Esophagus mucosa (tissue), 1 donor: ENCODE measurements at places on chromosomes 12 and 14. TPM values are rescaled to one million over a fixed set of nuclear protein-coding genes. Genes with fewer than 3 reads are reported as not detected.
A peak's percentile ranks its signal among the peaks of the same experiment; 100 is the strongest.

- no peak for ATAC-seq
Measured at GRCh38 chr12:41473441-41473840, 285.3 kb downstream of the PDZRN4 start.

DNA sequence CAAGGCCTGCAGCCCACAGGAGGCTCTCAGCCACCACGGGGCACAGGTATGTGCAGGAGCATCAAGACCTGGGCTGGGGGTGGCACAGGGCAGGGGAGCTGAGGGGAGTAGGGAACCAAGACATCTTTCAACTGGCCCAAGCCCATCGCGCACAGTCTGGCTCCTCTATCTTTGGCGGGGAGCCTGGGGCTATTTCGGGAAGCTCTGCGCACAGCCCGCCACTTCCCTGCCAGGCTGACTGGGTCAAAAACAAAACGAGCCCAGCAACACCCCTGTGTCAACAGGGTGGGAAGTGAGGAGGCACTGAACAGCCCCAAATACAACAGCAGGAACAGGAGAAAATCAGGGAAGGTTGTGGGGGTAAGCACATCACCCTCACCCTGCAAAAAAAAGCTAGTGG lies 83.9 kb downstream of the ARL6IP4 start:
- no peak for ATAC-seq

CNTN1 gene
- 9.8 TPM for total RNA-seq

- no peak for ATAC-seq
Measured at GRCh38 chr12:105219261-105220028, 16.5 kb downstream of the APPL2 start.

DNA sequence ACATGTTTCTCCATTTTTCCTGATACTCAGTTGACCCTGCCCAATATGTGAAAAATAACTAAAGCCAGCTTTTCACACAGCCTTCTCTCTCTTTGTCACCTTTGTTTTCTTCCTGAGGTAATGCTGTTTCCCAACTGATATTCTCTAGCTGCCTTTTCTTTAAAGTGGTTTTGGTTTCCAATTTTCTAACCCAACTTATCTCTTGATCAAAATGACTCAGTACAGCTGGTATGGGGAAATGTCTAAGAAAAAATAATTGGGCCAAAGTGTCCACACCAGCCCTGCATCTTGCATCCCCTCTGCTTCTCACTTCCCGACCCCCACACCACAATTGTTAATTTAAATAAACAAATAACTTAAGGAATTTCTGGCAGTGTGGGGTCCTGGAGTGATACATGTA lies 193.8 kb downstream of the SYT1 start:
- ATAC-seq: no peak

DNA sequence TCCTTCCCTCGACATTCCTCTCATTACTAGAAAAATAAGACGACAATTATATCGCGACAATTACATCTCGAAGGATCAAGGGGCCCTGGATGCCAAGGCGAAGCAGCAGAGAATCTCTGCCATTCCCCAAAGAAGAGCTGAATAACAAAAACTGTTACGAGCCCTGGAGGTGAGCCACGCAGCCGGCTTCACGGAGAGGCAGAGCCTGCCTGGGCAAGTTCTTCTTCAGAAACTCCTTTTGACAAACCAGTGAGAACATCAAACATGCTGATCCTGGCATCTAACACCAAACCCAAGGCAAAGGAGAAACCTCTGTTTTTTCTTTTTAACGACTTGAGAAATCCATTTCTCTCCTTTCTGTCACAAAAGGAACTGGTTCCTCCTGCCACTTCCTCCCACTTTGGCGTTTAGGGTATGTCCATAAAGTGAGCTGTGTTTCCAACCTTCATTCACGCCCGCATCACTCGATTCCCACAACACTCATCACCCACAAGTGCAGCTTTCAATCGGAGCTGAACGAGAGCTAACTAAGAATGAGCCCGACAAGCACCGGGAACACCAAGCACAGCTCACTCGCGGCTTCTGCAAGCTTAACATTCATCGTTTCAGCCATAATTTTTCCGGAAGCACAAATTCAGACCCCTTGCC lies 21.5 kb downstream of the CCDC88C start:
- peak; percentile 46 for ATAC-seq

- no peak for ATAC-seq
Measured at GRCh38 chr12:52551216-52551865, 1.6 kb downstream of the KRT71 start.

SOAT2 gene
- total RNA-seq: not detected

- no peak for ATAC-seq
Measured at GRCh38 chr14:92493492-92493891, 20.1 kb upstream of the RIN3 start.

DNA sequence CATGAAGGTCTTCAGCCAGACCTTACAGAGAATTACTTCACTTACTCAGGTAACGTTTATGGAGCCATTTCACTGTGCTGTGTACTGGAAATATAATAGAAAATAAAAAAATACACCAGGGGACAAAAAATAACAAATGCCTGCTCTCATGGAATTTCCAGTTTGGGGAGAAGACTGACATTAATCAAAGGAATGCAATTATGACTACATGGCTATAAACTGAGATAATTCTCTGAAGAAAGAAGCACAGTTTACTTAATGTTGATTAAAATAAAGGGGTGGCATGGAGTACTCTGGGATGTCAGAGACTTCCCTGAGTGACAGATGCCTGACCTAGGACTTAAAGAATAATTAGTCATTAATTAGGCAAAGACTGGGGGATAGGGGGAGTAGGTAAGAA lies 59.0 kb downstream of the DENND5B start:
- no peak for ATAC-seq

DNA sequence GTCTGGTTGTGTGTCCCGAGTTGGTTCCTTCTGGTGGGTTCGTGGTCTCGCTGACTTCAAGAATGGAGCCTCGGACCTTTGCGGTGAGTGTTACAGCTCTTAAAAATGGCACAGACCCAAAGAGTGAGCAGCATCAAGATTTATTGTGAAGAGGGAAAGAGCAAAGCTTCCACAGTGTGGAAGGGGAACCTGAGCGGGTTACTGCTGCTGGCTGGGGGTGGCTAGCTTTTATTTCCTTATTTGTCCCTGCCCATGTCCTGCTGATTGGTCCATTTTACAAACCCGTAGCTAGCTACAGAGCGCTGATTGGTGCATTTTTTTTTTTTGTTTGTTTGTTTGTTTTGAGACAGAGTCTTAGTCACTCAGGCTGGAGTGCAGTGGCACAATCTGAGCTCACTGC lies 29.3 kb downstream of the FGF6 start:
- ATAC-seq: no peak

DNA sequence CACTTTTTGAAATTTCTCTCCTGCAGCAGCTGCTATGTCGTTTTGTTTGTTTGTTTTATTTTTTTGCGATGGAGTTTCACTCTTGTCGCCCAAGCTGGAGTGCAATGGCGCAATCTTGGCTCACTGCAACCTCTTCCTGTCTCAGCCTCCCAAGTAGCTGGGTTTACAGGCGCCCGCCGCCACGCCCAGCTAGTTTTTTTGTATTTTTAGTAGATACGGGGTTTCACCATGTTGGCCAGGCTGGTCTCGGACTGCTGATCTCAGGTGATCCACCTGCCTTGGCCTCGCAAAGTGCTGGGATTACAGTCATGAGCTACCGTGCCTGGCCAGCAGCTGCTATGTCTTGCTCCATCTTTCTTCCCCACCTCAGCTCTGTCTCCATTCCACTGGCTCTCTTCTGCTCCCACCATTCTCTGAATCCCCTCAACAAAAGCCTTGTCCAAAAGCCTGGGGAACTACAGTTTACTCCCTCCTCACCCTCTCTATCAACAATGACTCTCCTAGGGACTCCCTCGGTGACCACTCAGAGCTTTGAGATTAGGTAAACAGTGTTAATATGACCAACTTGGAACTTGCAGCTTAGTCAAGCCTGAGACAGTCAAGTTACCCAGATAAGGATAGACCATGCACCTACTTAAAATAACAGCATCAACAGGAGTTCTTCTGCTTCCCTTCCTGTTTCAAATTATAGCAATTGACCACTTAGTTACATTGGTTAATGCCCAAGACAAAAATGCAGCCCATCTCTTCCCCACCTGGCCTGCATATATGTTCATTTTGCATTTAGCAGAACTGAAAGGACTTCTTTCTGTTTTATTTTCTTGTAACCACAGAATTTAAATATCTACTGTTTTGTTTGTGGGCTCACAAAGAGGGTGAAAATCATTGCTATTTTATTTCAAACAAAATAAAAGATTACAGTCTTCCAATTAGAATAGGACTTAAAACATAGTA lies 189.0 kb upstream of the AMIGO2 start:
- ATAC-seq: no peak

GRCh38 chr14:96944297-96944696 lies 147.1 kb downstream of the VRK1 start:
- ATAC-seq: no peak

TSFM gene
- 22.6 TPM for total RNA-seq

- ATAC-seq: no peak
Measured at GRCh38 chr12:107512391-107512790, 173.2 kb upstream of the PWP1 start.

GRCh38 chr12:49478949-49479664 lies 59.7 kb upstream of the KCNH3 start:
- peak; percentile 28 for ATAC-seq

DNA sequence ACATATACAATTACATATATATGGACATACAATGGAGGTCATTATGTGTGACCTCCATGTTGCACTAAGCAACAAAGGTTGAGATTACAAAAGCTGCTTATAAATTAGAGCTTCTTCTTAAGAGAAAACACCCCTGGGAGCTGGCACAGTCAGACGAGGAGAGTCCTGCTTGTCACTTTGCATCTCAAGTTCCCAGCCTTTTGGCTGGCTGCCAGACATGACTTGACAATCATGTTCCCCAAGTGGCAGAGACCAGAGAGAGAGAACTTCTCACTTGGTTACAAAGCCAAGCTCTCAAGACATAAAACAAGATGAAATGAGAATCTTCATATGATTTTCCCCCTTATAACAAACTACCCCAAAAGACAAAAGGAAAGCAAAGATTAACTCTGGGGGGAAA lies 8.5 kb upstream of the SYNJ2BP start:
- ATAC-seq: no peak

DNA sequence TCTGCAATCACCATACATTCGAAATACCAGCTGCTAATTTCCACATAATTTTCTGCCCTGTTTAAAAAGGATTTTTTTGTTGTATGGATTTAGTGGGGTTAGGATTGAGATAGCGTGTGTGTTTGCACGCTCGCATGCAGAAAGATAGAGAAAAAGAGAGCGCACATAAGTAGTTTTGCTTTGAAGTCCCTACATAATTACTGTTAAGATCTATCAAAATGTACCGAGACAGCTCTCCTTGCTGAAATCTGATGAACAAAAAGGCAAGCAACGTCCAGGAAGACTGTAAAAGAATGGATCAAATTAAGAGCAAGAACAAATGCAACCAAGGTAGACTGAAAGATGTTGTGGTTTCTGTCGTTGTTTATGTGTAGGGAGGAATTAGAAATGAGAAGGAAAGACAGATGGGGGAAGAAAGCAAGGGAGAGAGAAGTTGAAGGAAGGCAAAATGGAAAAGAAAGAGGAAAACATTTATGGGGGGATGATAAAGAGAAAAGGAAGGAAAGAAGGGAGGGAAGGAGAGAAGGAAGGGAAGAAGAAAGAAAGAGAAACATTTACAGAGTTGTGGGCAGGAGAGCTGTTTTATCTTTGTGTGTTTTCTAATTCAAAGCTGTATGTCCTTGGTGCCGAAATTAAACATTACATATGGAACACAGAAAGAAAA lies 522.3 kb downstream of the MED13L start:
- no peak for ATAC-seq

GRCh38 chr12:113049976-113050742 lies 6.4 kb upstream of the DTX1 start:
- ATAC-seq: no peak

DNA sequence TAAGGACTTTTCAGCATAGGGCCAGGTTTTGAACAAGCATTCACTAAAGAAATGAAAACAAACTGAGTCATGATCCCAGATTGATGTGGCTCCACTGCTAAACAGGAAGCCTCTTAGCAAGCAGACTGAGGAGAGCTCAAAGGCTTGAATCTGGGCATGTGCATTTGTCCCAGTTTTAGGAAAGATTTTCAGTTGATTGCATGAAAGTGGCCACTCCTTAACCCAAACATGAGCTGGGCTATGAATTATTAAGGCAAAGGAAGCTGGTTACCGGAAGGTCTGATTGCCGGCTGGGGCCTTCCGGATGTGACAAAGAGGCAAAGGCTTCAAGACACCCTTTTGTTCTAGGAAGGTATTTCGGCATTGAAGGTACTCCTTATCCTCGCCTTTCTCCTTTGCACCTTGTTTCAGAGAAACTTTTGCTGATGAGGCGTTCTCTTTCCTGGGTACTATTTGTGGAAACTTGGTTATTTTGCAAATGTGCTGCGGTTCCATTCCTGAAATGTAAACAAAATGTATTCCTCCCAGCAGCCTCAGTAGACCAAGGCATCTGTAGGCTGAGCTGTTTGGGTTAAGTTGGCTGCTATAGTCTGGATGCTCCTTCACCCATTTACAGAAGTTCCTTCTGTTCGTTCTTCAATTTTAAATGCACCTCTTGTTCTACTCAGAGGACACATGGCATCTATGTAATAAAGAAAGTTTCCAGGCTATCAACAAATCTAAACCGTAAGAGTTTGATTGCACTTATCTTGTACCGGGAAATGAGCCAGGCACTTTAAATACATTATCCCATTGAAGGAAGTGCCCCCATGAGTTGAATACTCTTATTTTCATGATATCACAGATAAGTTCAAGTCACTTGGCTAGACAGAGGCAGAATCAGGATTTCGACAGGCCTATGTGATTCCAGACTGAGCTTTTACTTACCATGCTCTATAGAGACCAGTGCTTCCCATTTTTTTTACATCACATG lies 115.6 kb upstream of the METAP2 start:
- no peak for ATAC-seq

- ATAC-seq: no peak
Measured at GRCh38 chr12:5612556-5613410, 180.9 kb downstream of the NTF3 start.

DNA sequence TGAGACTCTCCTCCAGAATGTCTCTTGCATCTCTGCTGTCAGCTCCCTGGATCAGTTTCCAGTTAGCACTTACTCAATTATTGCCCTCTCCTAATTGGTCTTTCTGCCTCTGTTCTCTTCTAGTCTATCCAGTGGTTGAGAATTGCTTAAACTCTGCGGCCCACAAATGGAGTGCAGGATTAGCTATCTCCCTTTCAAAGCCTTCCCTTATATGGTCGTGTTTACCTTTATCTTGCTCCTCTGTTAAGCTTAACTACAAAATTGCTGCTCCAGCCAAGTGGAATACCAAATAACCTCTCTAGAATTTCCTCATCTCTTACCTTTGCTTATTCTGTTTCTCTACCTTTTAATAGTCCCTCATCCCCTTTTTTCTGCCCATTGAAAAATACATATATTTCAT lies 132.7 kb downstream of the NRXN3 start:
- ATAC-seq: no peak

DNA sequence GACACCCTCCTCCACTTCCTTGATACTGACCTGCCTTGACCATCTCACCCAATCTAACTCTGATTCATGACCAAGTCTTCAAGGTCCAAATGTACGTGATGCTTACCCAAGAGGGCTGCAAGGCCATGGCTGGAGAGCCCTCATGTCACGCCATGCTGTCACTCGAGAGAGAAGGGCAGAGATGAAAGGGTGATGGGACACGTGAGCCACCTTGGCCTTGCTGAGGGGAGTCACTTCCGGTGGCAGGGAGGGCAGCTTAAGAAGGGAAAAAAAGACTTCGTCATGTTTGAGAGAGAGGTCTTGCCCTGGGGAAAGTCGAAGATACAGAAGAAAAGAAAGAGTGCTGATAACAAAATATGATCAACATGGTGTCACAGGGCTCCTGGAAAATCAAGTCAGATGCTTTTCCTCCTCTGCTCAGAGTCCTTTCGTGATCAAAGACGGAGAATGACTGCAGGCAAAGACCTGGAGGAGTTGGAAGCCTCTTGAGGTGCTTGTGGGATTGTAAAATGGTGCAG lies 3.3 kb upstream of the SCARB1 start:
- ATAC-seq: no peak

GRCh38 chr14:59600211-59600945 lies 23.8 kb upstream of the CCDC175 start:
- no peak for ATAC-seq
